Heart left ventricle (tissue), 16 donors: ENCODE measurements at places on chromosomes 7 and 10. TPM values are rescaled to one million over a fixed set of nuclear protein-coding genes. Genes with fewer than 3 reads are reported as not detected.

- no peak for DNase-seq
Measured at GRCh38 chr7:4113976-4114375, 568.1 kb upstream of the FOXK1 start.

DNA sequence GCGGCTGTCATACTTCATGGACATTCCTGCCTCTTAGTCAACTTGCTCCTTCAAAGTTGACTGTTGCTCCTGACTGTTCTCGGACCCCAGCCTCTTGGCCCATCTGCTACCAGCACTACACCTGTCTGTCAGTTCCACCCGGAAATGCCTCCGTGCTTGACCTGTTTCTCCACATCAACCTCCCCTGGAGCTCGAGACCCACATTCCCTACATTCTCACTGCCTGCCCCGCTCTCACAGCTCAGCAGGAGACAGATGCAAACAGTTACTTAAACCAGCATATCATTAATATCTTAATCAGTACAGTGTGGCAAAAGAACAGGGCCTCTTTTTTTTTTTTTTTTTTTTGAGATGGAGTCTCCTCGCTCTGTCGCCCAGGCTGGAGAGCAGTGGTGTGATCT, 174.3 kb downstream of the NRP1 start:
- DNase-seq = no peak

Gene ZNF117
- polyA plus RNA-seq = 2.7 TPM

Gene LIPK
- polyA plus RNA-seq = not detected

DNA sequence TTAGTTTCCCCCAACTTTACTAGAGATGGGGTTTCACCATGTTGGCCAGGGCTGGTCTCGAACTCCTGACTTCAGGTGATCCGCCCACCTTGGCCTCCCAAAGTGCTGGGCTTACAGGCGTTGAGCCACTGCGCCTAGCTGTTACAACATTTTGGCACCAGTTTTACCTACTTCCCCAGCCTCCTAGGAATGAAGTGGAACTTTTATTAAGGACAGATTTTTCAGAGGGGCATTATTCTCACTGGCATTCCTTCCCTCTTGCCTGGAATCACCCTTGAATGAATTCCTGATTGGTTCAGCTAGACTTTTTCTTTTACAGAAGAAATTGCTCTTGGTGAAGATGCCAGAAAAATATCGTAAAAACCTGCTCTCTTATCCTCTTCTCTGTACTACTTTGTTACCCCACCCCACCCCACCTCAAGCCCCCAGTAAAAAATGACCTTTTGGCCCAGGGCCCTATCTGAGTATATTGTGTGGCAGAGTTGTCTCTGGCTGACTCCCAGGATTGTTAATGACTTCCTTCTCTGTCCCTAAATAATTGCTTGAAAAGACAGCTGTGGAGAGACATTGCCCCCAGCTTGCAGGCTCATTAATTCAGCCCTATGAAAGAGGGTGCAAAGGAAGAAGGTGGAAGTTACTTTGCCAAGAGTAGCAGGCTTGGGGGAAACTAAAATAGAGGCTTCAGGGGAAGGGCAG, 189.6 kb downstream of the AUTS2 start:
- DNase-seq = no peak

Gene PTPRE
- polyA plus RNA-seq = 18.4 TPM

Gene GDF2
- polyA plus RNA-seq = not detected

GRCh38 chr7:92766461-92767003, 69.8 kb downstream of the CDK6 start:
- no peak for DNase-seq

Gene AMPH
- 0.46 TPM for polyA plus RNA-seq

GRCh38 chr10:99435986-99436638, 5.7 kb upstream of the GOT1 start:
- no peak for DNase-seq

DNA sequence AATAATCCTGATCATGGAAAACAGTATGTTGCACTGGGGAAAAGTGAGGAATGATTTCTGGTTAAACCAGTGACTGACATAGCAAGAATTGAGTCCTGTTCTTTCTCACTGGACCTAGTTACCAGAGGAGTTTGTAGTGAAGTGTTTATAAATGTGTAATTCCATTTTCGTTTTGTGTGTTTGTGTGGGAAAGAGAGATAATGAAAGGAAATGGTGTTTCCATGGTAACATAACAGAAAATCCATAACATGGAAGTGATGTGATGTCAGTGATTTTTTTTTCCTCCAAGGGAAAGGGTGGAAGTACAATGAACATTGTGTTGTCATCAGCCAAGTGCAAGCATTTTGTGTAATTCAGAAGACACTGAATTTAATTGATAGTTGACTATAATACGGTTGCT, 283.9 kb downstream of the PLXDC2 start:
- DNase-seq = no peak

DNA sequence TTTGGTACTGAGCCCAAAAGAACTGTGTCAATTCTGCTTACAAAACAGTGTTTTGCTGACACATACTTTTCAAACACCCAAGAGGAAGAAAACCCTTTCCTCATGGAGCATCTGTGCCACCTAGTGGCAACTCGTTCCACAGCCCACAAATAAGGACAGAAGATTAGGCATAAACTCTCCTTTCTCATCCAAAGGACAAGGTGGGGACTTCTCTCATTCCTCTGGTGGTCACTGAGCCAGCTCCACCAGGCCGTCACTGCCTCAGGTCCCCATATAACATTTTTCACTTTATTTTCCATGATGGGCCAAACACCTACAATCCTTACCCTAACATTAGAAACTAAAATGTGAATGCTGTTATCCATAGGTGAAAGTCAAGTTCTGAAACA, 76.9 kb downstream of the RNF216 start:
- DNase-seq = peak; percentile 71

DNA sequence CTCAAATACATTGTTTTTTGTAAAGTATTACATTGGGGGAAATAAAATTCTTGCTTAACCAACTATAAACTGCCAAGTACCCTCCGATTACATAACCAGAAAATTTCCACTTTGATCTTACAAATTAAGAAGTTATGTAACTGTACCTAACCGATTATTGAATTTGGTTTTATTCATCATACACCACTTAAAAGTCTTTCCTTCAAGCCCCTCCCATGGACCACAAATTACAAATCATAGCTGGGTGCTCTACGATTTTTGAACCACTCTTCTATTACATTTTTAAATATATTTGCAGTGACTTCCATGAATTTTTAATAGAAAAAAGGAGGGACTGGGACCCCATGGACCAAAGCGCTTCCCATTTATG, 630 bp downstream of the ZNF680 start:
- DNase-seq = no peak

- no peak for DNase-seq
Measured at GRCh38 chr10:7092603-7093002, 318.2 kb downstream of the SFMBT2 start.

- DNase-seq = no peak
Measured at GRCh38 chr10:80187465-80188409, 17.6 kb downstream of the ANXA11 start.

Gene TBC1D12
- polyA plus RNA-seq = 3.5 TPM

- no peak for DNase-seq
Measured at GRCh38 chr7:17095931-17096330, 202.5 kb upstream of the AHR start.

Gene FAM25C
- polyA plus RNA-seq = not detected

DNA sequence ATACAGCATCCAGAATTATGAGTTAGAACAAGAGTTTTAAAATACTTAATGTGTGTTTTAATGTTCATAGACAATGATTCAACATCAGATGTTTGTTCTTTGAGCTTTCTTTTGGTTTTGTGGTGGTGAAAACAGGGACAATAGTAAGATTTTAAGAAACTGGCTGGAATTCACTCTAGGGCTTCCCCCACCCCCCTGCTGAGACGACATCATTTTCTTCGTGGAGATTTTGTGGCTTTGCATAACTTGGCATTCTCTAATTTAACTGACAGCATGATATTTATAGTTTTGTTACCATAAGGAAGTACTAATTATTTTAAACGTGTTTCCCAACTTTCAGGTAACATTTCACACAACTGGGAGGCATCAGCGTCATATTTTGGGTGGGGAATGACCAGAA, 184.1 kb downstream of the BICC1 start:
- no peak for DNase-seq

DNA sequence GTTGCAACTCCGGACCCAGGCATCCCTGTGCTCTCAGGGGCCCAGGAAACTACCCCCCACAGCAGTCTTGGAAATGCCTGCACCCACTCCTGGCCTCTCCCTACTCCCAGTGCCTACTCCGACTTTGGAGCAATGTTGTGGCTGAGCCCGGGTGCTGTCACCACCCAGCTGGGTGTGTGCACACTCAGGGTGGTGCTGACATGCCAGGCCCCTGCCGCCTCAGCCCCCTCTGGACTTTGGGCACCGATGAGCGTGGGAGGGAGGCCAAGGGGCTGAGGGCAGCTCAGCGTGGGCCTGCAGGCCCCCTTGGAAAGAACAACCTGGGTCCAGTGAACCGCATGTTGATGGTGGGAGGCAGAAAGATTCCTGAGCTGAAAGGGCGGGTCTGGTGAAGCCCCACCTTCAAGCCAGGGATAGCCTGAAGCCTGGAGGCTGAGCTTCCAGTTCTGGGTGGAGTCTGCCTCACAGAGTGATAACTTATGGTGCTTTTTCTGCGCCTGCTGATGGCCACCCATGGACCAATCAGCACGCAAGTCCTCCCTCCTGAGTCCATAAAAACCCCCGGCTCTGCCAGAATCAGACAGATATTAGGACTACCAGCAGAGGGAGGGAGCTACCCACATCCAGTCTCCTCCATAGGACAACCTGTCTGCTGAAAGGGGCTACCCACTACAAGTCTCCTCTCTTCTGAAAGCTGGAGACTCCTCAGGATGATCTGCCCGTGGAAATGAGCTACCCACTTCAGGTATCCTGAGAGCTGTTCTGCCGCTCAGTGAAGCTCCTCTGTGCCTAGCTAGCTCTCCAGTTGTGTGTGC, 380.4 kb upstream of the SORCS1 start:
- no peak for DNase-seq

DNA sequence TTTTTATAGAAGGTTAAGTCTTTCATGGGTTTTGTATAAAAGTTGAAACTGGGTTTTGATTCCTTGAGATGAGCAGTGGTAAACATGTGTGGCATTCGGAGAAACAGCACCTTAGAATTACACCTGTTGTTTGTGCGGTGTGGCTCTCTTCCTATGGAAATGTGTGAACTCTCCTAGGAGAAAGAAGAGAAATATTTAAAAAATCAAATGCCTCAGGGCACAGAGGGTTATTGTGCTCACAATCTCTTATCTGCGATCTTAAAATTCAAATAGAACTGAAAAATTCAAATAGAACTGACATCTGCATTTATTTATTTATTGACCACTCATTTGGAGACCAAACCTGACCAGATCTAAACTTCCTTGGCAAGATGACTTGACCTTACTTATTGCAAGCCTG, 18.1 kb upstream of the NRP1 start:
- DNase-seq = no peak

GRCh38 chr10:51031950-51032349, 42.3 kb upstream of the PRKG1 start:
- no peak for DNase-seq

DNA sequence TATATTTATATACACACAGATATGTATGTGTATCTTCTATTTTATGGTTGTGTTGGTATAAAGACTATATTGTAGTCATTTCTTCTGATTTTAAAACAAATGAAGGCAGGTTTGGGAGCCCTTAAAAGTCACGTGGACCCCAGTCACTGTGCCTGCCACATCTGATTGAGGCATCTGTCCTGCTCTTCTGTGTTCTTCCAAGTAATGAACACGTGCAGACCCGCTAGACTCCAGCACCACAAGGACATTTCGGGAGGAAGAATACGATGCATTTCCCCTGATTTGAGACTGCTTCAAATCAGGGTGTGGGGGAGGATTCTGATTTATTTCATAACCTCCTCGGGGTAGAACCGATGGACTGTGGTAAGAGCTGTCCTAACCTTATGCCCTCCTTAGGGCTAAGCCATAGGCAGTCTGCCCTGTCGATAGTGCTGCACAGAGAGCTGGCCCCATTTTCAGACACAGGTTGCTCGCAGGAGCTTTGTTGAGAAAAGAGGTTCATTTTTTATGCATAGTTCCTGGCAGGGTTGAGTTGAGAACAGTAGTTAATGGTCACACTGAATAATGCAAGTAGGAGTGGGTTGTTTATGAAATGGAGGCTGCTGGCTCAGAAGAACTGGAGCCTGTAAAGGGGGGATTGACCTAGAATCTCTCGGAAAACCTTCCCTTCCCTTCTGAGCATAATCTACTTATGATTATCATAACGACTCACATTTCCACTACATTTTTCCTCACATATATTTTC, 55.0 kb upstream of the C10orf120 start:
- no peak for DNase-seq

DNA sequence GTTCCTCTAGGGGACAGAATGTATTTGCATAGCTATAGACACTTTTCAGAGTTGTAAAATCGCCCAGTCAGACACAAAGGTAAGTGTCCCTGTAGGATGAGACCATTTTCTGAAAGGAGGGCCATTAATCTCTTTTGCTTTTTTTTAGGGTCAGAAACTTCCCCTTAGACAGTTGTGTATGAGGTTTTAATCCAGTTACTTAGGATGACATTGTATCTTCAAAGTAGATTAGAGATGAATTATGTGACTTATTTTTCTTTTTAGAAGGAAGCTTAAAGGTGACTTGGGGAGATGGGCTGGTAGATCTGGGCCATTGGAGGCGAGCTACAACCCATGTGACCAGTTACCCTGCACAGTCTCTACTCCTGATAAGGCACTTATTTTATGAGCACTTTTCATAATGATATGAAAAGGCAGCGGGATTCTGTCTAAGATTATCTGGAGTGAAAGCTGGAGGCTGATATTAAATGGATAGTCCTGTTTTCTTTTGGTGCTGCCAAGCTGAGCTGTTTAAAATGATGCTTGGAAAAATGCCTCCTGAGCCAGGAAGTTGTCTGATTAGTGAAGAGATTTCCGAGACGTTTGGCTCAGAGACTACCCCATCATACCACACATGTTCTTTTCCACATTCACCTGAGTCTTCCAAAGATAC, 264.3 kb downstream of the AUTS2 start:
- no peak for DNase-seq

DNA sequence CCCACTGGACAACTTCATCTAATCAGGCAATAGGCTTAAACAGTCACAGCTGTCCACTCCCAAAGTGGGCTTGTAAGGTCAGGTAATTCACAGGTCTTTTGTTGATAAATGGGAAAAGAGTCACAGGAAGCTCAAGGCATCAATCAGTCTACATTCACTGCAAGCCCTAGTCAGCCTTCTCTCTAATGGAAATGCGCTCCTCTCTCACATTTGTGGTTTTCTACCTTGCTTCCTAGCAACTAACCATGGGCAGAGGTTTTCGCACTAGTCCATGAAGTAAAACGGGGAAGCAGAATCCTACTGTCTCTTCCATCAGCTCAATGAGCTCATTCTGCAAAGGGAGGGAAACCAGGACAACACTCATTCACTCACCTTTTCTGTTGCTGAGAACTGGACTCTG, 53.5 kb upstream of the APBB1IP start:
- DNase-seq = no peak

Gene PAX4
- polyA plus RNA-seq = not detected

Gene HYAL4
- polyA plus RNA-seq = not detected

DNA sequence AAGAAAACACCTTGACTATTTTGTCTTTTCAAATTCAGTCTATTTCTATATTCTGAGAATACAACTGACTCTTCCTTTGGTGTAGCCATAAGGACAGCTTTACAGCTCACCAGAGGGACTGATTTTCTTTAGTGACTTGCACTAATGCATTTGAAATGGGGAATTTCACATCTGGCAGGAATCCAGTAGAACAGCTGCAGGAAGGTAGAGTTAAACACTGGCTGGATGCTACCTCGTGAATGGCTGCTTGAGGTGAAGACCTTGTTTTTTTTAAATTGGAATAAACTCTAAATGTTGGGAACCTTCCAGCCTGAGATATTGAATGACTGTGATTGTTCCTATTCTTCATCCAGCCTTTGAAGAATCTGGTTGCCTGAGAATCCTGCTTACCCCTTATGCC, 139.5 kb upstream of the STK17A start:
- DNase-seq = no peak

Gene SLC39A12
- polyA plus RNA-seq = not detected

Gene CC2D2B
- polyA plus RNA-seq = 0.15 TPM

Gene NODAL
- not detected for polyA plus RNA-seq
